ENCODE measurements at places on chromosomes 11 and 22.

- DNase-seq: no peak
These were observed 74.3 kb upstream of the ARHGAP42 start for GRCh38 chr11:100612766-100613165.

DNA sequence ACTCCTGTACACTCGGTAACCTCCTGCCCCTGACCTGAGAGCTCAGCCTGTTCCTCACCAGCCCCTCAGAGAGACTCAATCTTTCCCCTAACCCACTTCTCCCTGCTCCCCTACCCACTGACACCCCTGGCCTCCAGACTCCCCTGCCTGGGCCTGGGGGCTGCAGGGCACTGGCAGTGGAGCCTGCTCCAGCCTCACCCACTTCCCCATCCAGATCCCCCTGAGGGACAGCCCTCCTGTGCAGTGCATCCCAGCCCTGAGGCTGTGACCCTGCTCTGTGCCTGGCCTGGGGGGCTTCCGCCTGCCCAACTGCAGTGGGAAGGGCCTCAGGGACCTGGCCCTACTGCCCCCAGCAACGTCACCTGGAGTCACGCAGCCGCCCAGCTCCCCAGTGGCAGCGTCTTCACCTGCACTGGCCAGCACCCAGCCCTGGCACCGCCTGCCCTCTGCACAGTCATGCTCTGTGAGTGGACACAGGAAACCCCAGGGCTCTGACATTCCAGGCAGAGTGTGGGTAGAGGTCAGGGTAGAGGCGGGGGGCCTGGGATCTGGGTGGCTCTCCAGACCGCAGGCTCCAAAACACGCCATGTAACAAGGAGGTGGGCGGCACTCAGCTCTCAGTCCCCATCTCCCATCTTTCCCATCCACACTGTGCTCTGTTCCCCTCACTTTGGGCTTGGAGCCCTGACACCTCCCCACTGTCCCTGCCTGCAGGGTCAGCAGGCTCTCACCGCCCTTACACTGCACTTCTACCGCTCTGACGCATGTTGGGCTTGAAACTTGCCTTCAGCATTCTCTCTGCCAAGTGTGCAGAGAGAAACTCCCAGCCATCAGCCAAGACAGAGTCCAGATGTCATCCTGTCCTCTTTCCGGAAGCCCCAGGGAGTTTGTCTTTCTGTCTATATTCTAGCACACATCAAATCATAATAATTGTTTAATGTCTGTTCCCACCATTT lies 5.1 kb downstream of the VSIG10L2 start:
- DNase-seq: no peak

- DNase-seq: no peak
These were observed 16.9 kb upstream of the SIK2 start for GRCh38 chr11:111585371-111585770.

DNA sequence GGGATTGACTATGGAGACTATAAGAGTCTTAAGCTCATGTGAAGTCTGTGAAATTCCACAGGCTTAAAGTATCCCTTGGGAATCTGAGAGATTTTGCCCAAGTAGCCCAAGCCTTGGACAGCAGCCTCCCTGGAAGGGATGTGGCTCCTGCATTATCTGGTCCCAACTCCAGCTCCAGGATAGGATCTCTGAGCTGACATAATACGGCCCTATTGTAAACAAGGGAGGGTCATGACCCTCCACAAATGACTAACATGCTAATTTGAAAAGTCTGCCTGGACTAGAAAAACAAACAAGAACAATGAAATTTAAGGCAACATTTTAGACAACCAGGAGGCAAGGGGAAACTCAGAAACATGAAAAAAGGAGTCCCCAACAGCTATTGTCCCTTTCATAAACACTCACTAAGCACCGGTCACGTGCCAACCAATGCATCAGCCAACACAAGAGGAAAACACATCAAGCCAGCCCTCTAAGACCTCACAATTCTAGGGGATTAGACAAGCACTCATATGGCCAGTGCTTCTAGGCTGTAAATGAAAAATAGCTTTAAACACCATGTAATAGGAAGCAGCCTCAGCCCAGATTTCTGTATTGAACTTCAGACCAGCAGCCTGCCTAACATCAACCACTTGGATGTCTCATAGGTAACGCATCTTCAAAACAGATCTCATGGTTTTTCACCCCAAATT lies 101.2 kb upstream of the TIMP3 start:
- DNase-seq: no peak

DNA sequence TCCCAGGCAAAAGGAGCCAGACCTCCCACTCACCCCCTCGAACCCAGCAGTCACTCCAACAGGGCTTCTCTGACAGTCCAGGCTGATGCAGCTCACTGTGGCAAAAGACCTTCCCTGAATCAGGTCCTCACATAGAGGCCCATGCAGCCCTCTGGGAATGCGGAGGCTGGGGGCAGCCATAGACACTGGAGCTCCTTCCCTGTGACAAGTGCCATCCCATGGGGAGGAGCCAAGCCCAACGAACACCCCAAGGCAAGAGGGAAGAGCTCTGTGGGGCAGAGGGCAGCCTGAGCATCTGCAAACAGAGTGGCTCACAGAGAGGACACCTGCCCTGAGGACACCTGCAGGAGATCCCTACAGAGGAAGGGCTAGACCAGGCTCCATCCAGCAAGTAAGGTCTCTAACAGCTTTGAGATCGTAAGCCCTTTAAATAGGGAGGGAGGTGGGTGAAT lies at the start of gene LINC01488:
Gene LINC01488, plus strand, starts transcription at position 271 of the 452 bp plus-strand sequence.
- no peak for DNase-seq

DNA sequence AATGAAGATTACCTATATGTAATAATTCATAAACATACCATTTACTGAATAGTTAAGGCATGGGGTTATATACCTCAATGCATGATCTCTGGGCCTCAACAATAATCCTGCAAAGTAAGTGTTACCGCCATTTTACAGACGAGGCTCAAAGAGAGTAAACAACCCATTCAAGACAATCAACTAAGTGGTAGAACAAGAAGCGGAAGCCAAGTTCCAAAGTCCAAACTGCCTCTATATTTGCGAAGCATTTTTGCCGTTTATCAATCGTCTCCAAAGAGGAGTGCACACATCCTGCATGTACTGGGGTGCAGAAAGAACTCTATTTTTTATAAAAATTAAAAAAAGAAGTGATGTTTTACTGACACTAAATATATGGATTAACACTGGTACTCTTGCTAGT lies 27.5 kb upstream of the P4HA3 start:
- DNase-seq: no peak

- no peak for DNase-seq
These were observed 35.3 kb upstream of the LRRC4C start for GRCh38 chr11:41494716-41495115.

DNA sequence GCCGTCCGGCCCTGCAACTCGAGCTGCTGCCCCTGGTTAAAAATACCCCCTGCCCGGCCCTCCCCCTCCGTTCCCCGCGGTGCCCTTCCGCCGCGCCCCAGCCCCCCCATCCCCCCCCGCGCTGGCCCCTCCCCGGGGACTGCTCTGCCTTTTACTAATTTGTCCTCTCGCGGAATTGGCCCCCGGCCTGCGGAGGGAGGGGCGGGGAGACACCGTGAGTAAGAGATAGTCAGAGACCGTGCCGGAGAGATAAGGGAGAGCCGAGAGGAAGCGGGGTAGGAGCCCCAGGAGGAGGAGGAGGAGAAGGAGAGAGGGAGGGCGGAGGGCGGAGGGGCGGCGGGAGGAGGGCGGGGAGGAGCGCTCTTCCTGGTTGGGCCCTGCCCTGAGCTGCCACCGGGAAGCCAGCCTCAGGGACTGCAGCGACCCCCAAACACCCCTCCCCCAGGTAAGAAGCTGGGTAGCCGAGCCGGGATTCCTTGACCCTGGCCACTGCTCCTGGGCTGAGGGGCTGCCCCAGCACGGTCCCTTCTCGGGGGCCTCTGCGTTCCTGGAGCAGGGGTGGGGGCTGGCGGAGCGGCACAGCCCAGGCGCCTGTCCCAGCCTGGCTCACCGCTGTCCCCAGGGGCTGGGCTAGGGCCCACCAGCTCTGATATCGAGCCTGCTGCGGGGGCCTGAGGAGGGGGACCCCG lies at the start of gene CAPN1:
Gene CAPN1, plus strand, starts transcription at position 360 of the 689 bp plus-strand sequence. CDS start 774 bp downstream, outside the sequence.
- peak; percentile 81 for DNase-seq

GRCh38 chr11:128501632-128502549 lies 85.5 kb downstream of the ETS1 start:
- DNase-seq: no peak

DNA sequence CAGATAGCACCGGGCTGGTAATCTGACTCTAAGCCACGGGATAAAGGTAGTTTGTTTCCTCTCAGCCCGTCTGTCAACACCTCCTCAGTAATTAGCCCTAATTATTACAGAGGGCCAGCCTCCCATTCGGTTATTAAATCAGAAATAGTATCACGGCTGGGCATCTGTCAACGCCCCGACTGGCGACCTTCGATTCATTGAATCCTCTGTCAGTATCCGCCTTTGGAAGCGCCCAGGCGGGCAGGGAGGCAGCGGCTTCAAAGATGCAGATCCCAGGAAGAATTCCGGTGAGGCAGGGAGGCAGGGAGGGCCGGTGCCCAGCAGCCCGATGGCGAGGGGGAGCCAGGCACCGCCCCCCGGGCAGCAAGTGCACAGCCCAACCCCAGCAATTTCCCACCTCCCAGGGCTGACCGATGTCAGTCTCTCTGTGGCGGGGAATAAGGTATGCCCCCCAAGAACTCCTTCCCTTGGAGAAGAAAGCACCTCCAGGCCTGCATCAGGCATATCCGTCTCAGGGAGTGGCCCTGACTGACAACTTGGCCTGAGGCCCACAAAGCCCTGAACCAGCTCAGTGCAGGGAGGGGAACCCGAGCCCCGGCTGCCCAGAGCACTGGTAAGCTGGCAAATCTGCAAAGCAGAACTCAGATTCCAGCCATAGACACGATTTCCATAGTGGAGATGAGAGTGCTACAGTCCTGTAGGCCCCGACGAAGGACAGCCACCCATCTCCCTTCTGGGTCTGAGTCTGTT lies 11.4 kb downstream of the GNB1L start:
- DNase-seq: no peak

- no peak for DNase-seq
These were observed 38.6 kb upstream of the ZBED5 start for GRCh38 chr11:10896493-10896892.

DNA sequence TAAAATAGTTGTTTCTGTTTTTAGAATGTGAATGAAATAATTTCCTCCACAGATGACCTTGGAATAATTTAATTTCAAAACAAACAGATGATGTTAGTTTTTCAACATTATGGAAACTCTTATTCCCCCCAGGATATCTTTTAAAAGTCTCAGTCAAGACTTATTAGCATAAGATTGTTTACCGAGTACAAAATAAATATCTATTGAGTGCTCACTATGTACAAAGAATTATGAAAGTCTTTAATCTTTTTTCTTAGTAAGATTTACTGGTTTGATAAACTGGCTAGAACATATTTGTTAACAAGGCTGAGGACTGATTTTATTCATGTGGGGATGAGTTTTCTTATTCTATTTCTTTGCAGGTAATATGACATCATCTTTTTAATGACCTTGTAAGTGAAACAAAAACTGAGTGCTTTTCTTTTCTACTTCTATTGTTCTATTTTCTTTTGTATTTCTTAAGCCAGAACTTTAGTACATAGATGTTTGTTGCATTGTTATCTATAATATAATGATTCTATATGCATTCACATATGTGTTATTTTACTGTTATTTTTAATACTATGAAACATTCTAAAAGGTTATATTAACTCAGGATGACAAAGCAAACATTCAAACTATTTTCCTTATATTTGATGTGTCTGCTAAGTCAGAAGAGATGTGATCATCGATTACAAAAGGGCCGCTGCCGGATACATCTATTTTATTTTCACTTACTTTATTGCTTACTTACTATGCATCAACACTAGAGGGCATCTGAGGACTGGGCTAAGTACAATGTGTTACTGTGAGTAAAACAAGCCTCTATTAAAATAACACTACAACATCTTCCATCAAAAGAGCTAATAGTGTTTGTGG lies 111.0 kb upstream of the ARHGAP42 start:
- DNase-seq: peak; percentile 15

DNA sequence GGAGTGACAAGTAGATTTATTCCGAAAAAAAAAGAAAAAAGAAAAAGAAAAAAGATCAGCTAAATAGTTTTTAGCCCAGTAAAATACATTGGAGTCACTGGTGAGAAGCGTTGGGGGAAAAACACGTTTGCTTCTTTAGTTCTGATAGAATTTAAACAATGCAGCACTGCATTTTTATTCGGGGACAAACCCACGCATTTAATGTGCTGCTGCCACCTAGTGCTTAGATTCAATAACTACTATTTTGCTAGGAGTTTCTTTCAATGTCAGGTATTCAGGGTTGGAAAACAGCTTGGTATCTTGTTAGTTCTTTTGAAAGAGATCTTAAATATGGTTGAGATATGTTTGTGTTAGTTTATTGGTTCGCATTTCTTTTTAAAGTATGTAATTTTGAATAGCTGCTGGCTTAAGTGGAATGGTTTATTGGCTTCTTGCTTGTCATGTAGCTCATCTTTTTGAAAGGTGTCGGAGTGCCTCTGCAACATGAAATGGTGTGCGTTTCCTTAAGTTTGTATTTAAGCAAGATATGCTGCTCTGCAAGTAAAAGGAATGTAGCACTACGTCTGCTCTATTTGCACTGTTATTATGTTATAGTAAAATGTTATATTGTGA lies 41.9 kb downstream of the SVIP start:
- peak; percentile 21 for DNase-seq

- DNase-seq: no peak
These were observed 54.6 kb downstream of the MCM5 start for GRCh38 chr22:35454416-35455054.

DNA sequence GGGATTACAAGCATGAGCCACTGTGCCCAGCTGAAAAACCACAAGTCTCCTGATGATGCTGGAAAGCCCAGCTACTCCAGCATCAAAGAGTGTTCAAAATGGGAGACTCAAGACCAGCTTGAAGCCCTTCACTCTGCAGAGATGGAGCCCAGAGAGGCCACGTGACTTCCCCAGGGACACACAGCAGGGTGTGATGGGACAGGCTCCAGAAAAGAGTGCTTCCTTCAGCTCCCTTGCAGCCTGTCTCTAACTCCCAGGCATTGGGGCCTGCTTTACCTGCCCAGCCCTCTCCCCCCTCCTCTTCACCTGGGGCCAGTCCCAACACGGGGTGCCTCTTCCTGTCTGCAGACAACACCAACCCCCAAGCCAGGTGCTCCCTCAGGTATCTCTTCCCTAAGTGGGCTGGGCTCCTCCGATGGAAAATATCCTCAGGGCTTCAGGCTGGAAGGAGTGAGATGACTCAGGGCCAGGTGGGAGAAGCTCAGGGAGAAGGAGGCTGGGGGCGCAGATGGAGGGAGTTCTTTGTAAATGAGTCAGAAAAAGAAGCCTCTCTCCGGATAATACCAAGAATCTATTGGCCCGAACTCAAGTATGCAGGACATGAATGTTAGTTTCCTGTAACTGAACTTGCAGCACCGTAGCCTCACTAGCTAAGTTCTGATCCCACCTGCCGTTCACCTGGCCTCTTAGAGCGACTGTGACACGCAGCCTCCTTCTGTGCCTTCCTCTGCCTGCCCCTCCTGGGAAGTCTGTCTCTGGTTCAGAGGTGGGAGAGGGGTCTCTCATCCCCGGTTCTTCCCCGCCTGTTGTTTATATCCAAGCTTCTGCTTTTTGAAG lies 326.6 kb downstream of the MN1 start:
- peak; percentile 96 for DNase-seq

All from Caki2 (cell line).